Ascending aorta (tissue), 2 donors: ENCODE measurements at places on chromosomes 2 and 18. TPM values are rescaled to one million over a fixed set of nuclear protein-coding genes. Genes with fewer than 3 reads are reported as not detected.
A peak's percentile ranks its signal among the peaks of the same experiment; 100 is the strongest.

DNA sequence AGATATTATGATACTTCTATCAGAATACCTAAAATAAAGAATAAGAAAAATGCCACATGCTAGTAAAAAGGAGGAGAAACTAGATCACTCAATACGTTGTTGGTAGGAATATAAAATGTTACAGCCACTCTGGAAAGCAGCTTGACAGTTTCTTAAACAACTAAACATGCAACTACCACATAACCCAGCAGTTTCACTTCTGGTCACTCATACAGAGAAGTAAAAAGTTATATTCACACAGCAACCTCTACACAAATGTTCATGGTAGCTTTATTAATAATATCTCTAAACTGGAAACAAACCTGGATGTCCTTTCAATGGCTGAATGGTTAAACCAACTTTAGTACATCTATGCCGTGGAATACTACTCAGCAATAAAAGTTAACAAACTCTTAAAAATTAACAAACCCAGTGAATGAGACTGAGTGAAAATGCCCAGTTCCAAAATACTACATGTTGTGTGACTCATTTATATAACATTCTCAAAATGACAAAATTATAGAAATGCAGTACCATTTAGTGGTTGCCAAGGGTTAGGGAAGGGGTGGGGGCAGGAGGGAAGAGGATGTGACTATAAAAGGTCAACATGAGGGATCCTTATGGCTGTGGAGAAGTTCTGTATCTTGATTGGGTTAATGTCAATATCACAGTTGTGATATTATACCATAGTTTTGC is 124.1 kb downstream of the MMADHC start:
- DNase-seq: no peak

SLC9A4 gene
- not detected for total RNA-seq

DNA sequence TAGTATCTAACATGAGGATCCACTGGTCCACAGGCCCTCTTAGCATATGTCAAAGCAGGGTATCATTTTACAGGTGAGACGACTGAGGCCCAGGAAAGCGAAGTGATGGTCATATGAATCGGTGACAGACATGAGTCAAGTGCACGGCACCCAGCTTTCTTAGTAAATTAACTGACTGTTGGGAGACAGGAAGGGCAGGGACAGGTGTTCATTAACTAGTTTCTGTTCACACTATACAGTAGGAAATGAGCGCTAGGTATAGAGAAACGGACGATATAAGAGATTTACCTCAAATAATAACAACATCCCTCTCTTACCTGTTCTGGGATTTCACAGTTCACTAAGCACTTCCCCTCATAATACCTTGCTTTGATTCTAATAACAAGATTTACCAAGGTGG is 1.7 kb upstream of the SMARCAL1 start:
- no peak for DNase-seq

DNA sequence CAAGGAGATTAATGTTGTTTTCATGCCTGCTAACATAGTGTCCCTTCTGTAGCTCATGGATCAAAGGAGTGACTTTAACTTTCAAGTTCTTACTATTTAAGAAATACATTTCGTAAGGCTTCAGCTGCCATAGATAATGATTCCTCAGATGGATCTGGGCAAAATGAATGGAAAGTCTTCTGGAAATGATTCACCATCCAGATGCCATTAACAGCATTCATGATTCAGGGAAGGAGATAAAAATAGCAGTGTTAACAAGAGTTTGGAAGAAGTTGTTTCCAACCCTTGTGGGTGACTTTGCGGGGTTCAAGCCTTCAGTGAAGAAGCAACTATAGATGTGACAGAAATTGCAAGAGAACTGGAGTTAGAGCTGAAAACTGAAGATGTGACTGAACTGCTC is 17.0 kb downstream of the VRK2 start:
- no peak for DNase-seq

- DNase-seq: no peak
Observed at GRCh38 chr2:169713331-169713730, 19.1 kb downstream of the PHOSPHO2 start.

DNA sequence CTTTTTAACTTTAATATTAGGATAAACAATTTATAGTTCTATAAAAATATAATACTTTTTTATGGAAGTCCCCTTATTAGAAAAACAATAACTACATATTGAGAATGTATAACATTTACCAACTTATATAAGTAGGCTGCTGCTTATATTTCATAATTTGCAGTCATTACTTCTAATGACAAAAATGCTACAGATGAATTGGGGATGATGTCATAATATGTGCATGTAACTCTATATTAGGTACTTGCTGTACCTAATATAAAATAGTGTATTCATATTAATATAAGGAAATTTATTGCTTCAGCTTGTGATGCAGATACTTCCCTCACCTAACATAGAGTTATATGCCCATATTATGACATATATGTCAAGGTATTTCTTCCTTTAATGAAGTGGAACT is 100.7 kb downstream of the GALNT13 start:
- no peak for DNase-seq

DNA sequence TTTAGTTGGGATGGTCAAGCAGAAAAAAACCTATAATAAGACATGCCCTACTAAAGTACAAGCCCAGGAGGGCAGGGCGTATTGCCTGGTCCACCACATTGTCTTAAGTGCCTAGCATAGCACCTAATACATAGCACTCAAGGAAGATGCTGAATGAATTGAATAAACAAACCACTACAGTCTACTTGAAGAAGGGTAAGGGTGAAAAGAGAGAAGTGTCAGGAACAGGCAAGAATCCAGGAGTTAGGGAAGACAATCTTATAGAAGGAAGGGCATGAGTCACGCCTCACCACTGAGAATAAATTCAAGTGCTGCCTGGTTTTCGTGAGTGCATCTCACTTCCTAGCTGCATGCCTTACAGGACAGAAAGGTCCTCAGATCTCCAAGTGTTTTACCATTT is 13.9 kb downstream of the SLC19A3 start:
- DNase-seq: no peak

GRCh38 chr2:71000780-71001591 is 6.3 kb upstream of the TEX261 start:
- DNase-seq: peak; percentile 86

- no peak for DNase-seq
Observed at GRCh38 chr2:184030245-184030644, 568.1 kb upstream of the ZNF804A start.

GRCh38 chr18:39421276-39421675 is 1855.7 kb upstream of the CELF4 start:
- no peak for DNase-seq

LIMS4 gene
- 21.2 TPM for total RNA-seq

GRCh38 chr18:59839246-59839645 is 60.5 kb upstream of the PMAIP1 start:
- DNase-seq: no peak

POTEF gene
- total RNA-seq: not detected

SPATA3 gene
- not detected for total RNA-seq

- no peak for DNase-seq
Observed at GRCh38 chr2:157269922-157270321, 12.4 kb downstream of the GALNT5 start.

- DNase-seq: no peak
Observed at GRCh38 chr2:120993661-120994060, 258.0 kb downstream of the GLI2 start.

DNA sequence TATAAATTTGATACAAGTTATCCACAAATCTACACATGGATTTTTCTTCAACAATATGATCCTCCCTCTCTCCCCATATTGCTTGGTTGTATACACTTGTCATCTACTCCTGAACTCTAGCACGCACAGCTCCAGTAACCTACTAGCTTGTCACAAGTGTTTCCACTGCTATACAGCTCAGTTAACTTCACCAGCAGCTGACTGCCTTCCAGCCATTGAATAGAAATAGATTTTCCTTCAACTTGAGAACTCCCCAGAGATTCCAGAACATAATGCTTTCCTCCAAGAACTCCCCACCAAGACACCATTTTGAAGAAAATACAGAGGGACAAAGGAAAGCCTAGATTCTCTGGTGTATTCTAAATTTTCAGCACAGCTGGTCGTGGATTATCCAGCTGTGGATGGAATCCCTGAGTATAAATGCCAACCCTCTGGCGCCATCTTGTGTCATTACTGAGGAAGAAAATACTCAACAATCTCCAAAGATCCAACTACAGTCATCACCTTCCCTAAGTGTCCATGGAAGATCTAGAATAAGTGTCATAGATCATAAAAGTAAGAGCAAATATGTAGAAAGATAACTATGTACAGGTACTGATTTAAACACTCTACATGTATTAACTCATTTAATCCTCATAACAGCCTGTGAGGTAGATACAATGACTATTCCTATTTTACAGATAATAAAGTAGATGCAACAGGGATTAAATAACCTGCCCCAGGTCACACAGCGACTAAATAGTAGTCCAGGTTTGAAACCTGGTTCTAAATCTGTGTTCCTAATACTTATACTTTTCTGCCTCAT is 156.7 kb downstream of the ARHGAP28 start:
- no peak for DNase-seq

RAX gene
- not detected for total RNA-seq

SAG gene
- total RNA-seq: not detected
